T-helper 2 cell (primary cell): ENCODE measurements at places on chromosomes 1 and 21.
A peak's percentile ranks its signal among the peaks of the same experiment; 100 is the strongest.

DNA sequence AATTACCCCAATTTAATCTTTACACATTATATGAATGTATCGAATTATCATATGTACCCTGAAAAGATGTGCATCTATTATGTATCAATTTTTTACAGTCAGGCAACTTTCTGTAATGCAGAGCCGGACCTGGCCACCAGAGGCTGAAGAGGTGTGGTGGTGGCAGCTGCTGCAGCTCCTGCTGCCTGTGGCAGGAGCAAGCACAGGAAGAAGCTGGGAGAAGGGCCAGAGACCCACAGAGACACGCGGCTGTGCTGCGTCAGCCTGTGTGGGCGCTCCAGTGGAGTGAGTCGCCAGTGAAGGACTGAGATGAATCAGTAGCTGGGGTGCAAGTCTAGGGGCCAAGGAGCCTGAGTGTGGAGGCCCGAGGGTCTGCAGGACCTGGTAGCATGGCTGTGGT is 74.3 kb upstream of the COG2 start:
- no peak for DNase-seq

- DNase-seq: peak; percentile 16
Measured at GRCh38 chr1:58968360-58968952, 184.6 kb upstream of the JUN start.

- no peak for DNase-seq
Measured at GRCh38 chr1:87230501-87230900, 98.2 kb upstream of the LMO4 start.

DNA sequence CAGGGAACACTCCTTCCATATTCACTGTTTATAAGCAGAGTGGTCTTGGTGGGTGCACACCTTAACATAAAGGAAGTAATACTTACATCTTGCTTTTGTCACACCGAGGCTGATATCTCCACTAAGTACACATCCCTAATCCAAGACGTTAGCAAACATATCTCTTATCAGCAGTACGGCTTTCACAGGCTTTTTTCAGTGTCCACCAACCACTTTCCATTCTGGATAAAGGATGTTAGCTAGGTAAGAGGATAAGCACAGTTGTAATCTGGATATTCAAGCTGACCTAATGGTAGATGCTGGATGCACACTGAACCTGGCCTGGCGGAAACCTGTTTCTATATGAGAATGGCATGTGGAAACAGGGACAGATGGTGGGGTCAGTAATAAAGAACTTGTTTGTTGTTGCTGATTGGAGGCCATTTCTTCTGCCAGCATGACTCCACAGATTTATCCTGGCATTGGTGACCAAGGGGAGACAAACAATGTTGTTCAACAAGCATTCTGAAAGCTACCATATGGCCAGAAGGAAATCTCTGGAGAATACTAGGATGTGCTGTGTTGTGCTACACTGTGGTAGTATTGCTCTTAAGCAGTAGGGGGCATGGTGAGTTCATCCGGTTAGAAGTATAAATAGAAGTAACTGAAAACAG is 416.4 kb downstream of the PTBP2 start:
- no peak for DNase-seq

- no peak for DNase-seq
Measured at GRCh38 chr1:35745124-35745730, 24.6 kb downstream of the CLSPN start.
